ENCODE measurements at places on chromosomes 16 and 17.

DNA sequence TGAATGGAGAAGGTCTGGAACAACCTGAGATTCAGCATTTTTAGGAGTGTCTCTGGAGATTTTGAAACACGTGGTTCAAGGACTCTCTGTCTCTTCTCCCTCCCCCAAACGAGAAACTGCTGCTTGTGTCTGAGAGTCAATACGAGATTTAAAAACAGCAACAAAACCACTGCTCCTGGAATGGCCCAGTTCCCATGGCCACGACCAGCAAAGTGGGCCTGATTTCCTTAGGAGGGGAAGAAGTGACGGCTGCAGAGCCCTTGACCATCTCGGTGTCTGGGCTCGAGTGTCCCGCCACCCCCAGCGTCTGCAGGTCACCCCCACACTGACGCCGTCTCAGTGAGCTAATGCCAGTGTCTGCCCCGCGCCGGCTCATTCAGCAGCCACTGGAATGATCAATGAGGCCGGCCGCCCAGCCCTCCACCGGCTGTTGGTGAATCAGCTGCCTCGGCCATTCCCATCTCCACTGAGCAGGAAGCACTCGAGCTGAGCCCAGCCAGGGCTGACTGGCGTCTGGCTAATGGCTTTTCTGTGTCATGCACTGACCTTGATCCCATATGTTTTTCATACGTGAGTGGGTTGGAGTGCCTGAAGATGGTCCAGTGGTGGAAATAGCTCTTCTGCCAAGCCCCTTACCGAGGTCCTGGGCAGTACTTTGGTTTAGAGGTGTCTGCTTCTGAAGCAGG, 151.8 kb downstream of the PITPNC1 start:
- peak; percentile 84 for DNase-seq

DNA sequence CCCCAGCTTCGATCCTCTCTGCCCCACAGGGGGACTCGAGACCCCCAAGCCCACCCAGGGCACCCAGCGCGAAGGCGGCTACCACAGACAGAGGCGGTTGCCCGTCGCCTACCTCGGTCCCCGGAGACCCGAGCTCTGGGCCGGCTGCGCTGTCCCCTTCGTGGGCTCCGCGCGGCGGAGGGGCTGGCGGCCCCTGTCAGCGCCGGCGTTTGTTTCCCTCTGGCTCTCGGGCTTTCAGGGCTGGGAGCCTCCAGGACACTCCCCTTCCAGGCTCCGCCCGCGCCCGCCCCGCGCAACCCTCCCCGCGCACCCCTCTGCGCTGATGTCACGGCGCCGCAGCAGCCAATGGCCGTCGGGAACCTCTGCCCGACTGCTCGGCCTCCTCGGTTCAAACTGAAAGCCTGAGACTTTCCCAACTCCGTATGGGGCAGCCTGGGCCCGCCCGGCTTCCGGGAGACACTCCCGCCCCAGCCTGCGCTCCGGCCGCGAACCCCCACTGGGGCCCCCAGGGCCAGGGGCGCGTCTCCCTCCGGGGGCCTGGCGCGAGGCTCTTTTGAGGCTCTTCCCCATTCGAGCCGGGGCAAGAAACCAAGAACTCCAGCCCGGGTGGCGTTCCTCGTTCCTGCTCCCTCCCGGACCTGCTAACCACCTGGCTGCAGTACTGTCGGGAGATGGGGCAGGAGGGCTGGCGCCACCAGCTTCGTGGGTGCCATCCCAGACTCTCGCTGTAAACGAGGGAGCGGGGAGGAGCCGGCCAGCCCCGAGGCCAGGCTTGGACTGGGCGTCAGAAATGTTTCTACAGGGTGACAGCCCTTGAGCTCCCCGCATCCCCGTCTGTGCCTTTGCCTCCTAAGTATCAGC, at the start of gene CDC42EP4:
Gene CDC42EP4, minus strand, starts transcription at position 221 of the 861 bp plus-strand sequence. CDS start 25,501 bp downstream, outside the sequence.
- DNase-seq, result peak; percentile 89

DNA sequence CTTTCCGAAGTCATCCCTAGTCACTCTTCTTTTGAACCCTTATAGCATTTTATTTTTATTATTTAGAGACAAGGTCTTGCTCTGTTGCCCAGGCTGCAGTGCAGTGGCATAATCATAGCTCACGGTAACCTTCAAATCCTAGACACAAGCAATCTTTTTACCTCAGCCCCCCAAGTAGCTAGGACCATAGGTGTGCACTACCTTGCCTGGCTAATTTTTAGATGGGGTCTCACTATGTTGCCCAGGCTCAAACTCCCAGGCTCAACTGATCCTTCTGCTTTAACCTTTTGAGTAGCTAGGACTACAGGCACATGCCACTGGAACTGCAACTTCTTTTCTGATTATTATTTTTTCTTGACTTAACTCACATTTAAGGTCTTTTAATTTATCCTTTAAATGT, 33.0 kb upstream of the TMEM97 start:
- no peak for DNase-seq

GRCh38 chr17:44331249-44331760, 6.7 kb upstream of the SLC25A39 start:
- peak; percentile 79 for DNase-seq

- DNase-seq, result no peak
Observed at GRCh38 chr17:13765701-13766100, 164.0 kb upstream of the HS3ST3A1 start.
